ENCODE measurements at places on chromosomes 3 and 15.

GRCh38 chr3:160671231-160671630 is 5.7 kb upstream of the ARL14 start:
- no peak for DNase-seq

DNA sequence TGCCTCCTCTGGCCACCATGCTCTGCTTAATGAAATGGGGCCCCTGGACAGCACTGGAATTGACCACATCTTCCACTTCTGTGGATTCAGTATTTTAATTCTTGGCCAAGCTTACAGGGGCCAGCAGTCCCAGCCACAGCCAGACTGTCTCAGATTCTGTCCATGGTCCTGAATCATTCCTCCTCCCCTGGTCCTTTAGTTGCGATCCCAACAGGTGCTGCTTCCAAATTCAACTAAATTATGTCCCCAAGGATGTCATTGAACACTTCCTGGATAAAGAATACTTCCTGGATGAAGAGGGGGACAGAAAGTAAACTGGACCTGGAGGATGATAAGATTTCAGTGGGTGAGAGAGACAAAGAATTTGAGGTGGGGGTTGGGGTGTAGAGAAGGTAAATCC is 111.1 kb upstream of the FOXB1 start:
- no peak for DNase-seq

GRCh38 chr3:2098398-2099027 is at the start of gene CNTN4:
TSS of gene CNTN4 (plus strand) at chr3:2098866.
- no peak for DNase-seq

DNA sequence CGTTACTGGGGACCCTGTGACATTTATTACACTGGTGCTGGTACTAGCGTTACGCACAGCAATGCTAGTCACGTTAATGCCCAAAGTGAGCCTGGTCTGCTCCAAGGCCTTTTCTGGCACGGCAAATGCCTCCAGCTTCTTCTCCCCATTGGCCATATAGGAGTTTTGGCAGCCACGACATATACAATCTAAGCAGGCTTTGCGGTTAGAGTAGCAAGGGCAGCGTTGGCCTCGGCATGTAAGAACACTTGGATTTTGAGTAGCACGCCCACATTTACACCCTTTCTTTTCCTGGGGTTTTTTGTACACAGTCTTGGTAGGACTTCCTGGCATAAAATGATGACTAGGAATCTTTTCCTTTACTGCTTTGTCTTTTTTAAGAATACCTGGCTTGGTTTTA is 44.9 kb downstream of the MSL2 start:
- no peak for DNase-seq

DNA sequence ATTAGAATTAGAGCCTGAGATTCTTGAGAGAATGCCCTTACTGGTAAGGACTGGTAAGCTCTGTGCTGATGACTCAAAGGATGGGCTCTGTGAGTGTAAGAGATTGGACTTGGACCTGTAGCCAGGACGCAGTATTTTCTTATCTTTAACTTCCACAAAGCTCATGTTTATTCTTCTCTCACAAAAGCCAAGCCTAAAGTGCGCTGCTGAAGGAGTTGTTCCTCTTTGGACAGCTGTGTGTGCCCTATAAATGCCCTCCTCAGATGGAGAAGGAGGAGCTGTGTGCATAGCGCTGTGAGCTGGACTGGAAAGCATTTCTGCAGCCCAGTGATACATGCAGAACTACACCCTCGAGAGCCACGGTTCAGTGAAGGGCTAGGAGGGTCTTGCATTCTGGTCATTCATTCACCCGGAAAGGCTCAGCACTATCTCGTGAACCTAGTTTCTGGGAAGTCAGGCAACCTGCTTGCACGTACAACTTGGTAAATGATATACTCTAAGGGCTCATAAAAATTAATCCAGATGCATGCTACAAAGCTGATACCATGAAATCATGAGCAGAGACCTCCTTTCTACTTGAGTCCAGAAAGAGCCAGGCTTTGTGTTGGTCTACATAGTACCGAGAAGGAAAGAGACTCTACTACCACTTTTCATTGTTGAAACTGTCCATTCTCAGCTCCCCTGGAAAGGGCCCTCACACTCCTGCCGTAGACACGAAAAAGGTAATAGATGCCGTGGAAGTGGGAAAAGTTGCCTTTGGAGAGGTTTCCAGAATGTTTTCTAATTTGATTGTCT is 103.0 kb upstream of the TBL1XR1 start:
- DNase-seq = no peak

DNA sequence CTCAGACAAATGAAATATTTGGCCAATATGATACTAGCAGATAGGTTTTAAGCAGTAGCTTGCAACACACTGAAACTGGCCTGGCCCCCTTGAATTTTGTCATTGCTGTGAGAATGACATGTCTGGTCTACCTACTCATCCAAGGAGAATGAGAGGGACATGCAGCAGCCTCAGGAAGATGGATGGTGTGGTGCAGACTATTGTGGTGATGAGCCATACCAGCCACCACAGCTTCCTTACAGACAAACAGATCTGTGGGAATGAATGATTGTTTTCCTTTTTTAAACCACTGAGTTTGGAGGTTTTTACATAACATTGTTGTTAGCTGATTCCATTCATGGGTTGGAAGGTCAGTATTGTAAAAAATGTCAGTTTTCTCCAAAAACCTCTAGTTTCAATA is 133.7 kb upstream of the POU1F1 start:
- DNase-seq = no peak

DNA sequence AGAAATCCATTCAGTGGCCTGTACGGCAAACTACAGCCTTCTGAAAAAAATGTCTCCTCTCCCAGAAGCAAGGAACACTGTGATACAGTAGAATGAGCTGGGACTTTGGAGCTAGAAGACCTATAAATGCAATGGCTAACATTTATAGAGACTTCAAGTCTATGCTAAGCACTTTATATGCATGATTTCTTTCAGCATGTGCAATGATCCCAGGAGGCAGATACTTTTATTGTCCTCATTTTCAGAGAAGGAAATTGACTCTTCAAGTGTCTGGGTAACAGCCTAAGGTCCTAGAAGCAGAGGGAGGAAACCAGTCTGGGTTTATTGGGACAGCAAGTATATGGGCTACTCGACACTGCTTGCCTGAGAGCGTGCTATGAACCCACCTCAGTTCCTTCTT is 140.9 kb downstream of the ALDH1A2 start:
- DNase-seq = no peak

- no peak for DNase-seq
Observed at GRCh38 chr15:77494073-77494867, 73.6 kb downstream of the HMG20A start.

GRCh38 chr3:11401434-11401833 is 129.2 kb downstream of the ATG7 start:
- no peak for DNase-seq

DNA sequence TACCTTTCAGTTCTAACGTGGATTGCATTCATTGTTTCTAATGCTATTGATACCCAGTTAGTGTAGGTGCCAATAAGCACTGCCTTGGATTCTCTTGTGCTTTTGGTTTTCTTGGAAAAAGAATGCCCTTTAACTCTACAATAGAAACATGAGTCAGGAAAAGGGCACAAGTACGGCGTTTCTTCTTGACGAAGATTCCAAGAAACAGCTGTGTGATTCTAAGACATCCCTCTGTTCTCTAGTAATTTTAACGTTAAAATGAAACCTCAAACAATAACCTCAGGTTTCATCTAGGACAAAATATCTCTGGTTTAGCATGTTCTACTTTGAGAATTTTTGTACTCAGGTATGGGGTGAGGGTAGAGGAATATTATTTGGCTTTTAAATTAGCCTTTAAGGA is 540.5 kb upstream of the ATP11B start:
- DNase-seq = no peak

DNA sequence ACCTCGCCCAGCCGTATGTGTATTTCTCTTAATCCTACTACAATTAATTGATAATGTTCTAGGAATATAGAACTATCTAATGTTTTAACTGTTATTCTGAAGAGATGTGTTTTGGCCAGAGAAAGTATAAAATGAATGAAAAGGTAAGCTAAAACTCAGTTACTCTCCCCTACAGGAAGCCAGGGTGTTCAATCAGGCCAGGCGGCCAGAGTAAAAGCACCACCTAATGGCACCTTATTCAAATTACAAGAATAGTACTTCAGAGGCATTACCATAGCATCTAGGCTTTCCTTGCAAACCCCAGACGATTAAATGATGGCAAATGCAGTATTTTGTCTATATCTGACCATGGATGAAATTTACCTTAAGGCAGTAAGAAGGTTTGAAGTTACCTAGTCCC is 10.4 kb downstream of the SLC12A8 start:
- no peak for DNase-seq

- no peak for DNase-seq
Observed at GRCh38 chr3:141218162-141218835, 13.3 kb upstream of the PXYLP1 start.

GRCh38 chr15:89652666-89653065 is 2.6 kb downstream of the KIF7 start:
- DNase-seq = no peak

DNA sequence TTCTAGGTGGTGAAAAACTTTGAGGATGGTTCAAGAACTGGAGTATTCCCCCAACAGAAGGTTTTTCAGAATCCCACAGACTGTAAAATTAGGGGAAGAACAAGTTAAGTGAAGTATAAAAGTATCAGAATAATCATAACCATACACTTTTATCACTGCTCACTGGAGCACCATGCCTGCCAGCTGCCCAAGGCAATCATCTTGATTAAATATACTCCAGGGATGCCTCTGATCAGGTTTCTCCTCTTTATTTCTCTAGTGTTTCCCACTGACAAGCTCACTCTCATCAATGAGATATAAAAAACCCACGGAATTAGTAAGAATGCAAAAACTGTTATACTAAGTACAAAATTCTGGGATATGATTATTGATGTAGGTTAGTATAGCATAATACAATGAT is 108.0 kb downstream of the STAG1 start:
- no peak for DNase-seq

DNA sequence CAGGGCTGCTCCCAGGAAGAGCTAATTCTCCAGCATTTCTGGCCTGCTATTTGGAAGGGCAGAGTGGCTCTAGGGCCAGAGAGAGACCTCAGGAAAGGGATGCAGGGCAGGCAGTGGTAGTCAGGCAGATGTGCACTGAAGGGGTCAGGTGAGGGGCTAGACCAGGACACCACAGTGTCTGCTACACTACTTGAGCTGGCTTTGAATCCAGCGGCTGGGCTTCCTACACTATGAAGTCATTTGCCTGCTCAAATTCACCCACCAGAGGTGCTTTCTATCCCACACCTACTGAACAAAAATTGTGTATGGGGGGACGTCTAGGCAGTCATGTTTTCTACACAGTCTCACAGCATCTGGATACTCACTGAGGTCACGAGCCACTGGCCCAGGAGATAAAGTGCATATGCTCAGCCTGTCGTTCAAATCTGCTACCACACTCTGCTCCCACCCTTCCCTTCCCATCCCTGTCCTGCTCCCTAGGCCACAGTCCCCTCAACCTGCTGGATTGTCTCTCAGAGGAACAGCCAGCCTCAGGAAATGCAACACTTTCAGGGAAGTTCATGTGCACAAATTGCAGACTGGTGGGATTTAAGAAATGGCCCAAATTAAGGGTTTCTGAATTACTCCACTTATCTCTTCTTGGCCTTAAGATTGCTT is 49.9 kb upstream of the SLC6A11 start:
- DNase-seq = no peak

GRCh38 chr3:57598765-57599360 is 1.7 kb upstream of the ARF4 start:
- DNase-seq = no peak

All from esophagus squamous epithelium (tissue), 5 donors.